ENCODE measurements at places on chromosomes 7 and 10.

DNA sequence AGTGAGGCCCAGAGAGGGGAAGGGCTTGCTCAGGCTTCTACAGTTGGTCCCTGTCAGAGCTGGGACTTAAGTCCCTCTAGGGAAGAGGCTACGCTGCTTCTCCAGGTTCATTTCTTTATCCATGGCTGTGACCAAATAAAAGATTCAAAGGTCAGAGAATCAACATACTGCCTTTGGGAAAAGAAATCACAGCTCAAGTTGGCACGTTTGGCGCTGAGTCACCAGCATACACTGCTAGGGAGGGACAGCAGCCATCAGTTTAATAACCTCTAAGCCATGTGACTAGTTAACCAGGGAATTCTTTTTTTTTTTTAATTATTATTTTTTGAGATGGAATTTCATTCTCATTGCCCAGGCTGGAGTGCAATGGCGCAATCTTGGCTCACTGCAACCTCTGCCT is 28.4 kb upstream of the CRHR2 start:
- DNase-seq = no peak

DNA sequence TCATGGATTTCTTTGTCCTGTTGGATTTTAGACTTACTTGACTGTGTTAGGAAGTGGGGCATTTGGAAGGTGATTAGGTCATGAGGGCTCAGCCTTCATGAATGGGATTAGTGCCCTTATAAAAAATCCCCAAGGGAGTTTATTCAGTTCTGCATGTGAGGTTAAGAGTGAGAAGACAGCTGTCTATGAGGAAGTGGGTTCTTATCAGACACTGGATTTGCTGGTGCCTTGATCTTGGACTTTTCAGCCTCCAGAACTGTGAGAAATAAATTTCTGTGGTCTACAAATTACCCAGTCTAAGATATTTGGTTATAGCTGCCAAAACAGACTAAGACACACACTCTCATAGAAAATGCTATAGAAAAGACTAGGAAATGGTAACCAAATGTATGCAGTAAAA is 724.7 kb upstream of the FZD8 start:
- DNase-seq = no peak

GRCh38 chr10:70846795-70847194 is 31.0 kb downstream of the SGPL1 start:
- DNase-seq = no peak

- DNase-seq = no peak
Observed at GRCh38 chr7:105105579-105105978, 91.6 kb downstream of the KMT2E start.

DNA sequence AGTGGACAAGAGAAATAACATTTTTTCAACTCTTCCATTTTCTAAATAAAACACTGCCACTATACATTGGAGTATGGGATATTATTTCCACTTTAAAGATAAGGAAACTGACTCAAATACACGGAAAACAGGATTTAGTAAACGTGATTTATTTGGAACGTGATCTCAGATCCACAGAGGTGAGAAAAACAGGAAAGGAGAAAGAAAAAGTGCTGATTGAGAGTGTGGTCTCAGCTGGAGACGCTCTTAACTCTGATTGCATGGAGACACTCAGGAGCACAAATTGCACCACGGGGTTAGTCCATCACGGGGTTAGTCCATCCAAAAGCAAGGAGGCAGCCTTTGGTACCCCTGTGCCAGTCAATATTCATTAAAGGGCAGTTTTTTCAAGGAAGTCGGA is 142.5 kb downstream of the GNAT3 start:
- no peak for DNase-seq

- DNase-seq = no peak
Observed at GRCh38 chr10:127882391-127882790, 10.3 kb downstream of the CLRN3 start.

DNA sequence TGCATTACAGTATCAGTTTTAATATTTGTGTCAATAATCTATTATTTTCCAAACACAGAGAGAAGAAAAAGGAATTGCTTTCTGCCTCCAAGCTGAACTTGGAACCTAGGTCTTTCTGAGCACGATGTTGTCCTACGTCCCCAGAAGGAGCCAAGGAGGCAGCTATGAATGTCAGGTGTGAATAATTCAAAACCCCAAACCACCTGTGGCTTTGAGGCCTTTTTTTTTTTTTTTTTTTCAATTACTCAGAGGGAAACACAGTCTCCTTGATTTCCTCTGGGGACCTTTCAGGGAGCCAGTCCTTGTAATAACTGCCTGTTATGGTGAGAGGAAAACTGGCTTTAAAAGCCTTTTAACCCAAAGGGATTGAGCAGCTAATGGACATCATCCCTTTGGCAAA is 8.3 kb downstream of the GPR85 start:
- DNase-seq = no peak

DNA sequence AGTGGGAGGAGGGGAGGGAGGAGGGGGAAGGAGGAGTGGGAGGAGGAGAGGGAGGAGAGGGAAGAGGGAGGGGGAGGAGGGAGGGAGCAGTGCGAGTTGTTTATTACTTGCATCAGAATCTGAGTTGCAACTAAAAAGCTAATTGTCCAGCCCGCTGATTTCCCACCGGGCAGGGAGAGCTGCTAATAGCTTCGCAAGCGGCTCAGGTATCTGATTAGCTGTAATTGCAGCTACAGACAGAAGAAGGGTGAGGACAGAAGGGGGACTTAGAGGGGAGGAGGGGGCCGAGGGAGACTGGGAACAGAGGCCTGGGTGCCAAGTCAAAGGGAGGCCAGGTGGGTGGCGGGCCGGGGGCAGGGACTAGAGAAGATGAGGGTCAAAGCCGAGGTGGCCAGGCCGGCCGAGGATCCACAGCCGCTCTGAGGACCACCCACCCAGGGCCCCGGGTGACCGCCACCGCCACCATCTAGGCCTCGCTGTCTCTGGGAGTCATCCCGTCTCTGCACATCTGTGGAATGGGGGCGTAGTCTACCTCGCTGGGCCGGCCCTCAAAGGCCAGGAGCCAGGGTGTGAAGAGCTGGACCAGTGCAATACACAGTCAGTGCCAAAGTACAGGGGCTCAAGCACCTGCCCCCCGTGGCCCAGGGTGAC is 54.2 kb downstream of the MICALL2 start:
- DNase-seq = no peak

- DNase-seq = no peak
Observed at GRCh38 chr10:84262190-84262956, 17.5 kb downstream of the RGR start.

GRCh38 chr7:107025449-107026103 is 18.9 kb upstream of the PRKAR2B start:
- no peak for DNase-seq

DNA sequence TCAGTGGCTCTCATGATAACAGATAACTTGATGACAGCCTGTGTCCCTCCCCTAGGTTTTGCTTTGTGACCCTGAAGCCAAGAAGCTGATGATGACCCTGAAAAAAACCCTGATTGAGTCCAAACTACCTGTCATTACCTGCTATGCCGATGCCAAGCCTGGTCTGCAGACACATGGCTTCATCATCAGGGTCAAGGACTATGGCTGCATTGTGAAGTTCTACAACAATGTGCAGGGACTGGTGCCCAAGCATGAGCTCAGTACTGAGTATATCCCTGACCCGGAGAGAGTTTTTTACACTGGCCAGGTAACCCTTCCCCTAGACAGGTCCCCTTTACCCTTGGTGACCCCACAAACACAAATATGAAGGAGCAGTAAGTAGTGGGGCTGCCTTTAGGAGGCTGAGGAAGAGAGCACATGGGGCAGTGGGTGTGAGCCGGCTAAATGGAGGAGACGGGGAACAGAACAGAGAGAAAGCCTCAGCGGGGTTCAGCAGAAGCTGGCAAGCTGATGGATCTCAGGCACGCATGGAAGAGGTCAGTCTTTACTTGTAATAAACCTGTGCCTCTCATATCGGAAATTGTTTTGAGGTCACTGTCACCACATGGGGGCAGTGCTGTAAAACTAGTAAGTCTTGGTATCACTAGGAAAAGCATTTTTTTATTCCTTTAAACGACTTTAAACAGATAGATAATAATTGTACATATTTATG is 20.2 kb downstream of the PDCD11 start:
- no peak for DNase-seq

DNA sequence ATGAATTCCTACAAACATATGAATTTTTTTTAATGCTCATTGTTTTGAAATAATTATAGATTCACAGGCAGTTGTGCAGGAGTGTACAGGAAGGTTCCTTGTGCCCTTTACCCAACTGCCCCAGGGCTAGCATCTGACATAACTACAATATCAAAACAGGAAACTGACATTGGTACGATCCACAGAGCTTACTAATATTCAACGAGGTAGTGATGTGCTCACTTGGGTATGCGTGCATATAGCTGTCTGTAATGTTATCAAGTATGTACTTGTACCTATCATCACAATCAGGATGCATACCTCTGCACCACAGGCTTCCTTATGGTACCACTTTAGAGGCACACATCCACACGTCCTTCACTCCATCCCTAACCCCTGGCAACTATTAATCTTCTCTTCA is 68.3 kb downstream of the BMS1 start:
- no peak for DNase-seq

- DNase-seq = no peak
Observed at GRCh38 chr10:79248341-79249185, 98.7 kb upstream of the PPIF start.

DNA sequence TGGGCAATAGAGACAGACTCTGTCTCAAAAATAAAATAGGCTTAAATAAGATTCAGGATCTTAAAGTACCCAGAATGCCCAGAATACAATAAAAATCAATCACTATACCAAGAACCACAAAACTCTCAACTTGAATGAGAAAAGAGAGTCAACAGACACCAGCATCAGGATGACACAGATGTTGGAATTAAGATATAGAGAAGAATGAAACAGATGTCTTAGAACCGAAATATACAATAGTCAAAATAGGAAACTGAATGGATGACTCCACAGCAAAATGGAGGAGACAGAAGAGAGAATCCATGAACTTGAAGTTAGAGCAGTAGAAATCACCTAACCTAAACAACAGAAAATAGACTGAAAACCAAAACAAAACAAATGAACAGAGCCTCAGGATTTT is 29.6 kb downstream of the POR start:
- no peak for DNase-seq

- no peak for DNase-seq
Observed at GRCh38 chr7:136312592-136312991, 335.4 kb upstream of the MTPN start.

DNA sequence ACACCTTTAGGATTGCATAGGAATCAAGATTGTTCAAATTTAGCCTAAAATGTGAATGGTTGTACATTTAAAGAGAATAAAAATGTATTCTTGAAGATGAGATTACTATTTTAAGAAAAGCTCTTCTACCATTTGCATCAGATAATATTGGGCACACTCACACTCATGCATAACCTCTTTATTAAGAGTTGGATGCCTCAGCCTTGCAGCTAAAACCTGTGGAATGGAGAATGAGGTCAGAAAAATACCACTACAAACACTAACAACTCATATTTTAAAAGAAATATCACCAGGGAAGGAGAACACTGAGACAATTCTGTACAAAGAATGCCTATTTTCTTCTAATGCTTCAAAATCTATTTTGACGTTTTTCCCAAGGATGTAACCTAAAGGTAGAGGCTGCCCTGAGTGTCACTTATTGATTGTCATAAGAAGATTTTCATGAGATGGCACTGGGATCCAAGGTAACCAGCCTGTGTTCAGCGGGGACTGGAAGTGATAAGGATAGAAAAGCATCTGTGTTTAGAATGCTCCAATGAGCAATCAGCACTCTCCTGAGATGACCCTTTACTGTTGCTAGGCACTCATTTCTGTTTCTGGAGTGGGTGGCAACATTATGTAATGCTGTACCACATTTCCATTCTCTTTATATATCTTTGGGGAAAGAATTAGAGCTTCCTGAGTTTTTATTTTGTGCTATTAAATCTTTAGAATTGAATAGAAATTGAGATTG is 26.6 kb downstream of the REEP3 start:
- DNase-seq = no peak

- no peak for DNase-seq
Observed at GRCh38 chr10:98033515-98033914, 3.1 kb upstream of the CRTAC1 start.

- DNase-seq = no peak
Observed at GRCh38 chr10:77710081-77710551, 72.5 kb upstream of the KCNMA1 start.

- DNase-seq = no peak
Observed at GRCh38 chr7:78985509-78985908, 468.0 kb downstream of the MAGI2 start.

- no peak for DNase-seq
Observed at GRCh38 chr10:10160821-10161312, 856.8 kb upstream of the CELF2 start.

- DNase-seq = no peak
Observed at GRCh38 chr7:141014125-141014523, 628 bp downstream of the MRPS33 start.

DNA sequence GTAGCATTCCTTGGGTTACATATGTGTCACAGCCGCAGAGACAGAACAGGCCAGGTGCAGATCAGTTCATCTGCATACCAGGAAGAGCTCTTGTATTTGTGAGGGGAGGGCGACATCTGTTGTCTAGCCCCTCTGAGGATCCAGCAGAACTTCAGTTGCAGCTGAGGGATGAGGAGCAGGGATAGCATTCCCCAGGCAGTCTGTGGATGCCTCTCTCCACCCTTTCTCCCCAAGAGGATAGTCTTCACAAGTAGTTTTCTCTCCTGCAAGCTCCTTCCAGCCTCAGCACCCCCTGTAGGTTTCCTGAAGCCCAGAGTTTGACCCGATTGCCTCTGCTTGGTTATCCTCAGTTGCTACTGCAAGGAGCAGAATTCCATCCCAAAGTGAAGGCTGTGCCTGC is 2.6 kb downstream of the SCD start:
- DNase-seq = no peak

DNA sequence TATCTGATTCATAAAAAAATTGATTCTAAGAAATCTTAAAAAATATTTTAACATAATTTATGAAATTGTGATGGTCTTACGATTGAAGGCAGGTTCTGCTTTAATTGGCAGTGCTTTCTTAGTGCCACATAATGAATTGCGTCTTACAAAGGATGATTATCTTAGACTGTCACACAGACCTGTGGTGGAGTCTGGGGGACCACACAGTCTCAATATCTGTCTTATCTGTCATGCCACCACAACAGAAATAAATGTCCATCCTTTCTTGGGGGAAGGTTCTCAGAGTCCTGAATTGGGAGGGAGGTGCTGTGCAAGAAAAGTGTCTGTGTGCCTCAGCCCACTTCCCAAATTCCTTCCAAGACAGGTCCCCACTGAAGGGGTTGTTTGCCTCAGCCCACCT is 34.0 kb downstream of the ZDHHC6 start:
- no peak for DNase-seq

DNA sequence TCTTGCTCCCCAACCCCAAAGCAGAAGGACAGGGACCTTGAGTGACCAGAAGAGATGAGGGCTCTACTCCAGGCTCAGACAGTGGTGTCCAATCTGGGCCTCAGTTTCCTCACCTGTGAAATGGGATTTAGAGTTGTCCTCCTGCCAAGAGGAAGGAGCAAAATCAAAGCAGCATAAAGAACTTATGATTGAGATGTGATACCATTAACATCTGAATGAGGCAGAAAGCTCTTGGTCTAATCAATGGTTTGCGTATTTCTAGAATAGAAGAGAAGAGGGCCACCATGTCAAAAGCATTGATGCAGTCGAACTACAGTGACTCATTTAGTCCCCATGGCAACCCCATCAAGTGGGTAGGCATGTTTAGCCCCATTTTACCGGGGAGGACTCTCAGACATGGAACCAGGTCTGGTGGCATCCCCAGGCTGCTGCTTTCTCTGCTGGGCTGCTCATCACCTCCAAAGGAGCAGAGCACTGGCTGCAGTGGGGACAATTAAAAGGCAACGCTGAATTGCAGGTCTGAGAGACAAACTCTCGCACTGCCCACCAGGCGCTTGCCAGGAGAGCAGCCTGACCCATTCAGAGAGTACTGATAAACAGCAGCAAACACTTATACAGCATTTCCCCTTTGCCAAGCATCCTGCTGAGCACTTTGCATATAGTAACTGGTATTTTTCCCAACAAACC is 175.9 kb downstream of the NEURL1 start:
- DNase-seq = no peak

Measured in stimulated activated CD4-positive, alpha-beta T cell treated with anti-CD3 and anti-CD28 coated beads, Interleukin-15, amount 100 ng/mL, for 1 hour (primary cell).